Choroid plexus epithelial cell (primary cell): ENCODE measurements at places on chromosomes 2 and 18.

GRCh38 chr2:102841107-102841840, 79.4 kb downstream of the TMEM182 start:
- peak; percentile 78 for DNase-seq

DNA sequence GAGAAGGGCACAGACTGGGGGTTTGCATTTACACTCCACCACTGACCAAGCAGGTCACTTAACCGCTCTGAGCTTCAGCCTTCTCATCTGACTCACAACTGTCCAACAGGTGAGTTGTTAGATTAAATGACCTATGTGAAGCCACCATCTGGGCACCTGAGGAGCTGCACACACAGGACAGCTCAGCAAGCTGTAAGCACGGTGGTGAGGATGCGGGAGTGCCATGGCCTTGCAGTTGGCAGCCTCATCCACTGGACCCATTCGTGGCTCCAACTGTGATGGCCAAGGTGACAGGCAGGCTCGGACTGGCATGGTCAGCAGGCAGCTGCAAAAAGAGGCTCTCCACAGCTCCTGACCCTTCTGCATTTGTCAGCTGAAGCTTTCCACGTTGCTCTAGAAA, 23.3 kb upstream of the AMMECR1L start:
- no peak for DNase-seq

DNA sequence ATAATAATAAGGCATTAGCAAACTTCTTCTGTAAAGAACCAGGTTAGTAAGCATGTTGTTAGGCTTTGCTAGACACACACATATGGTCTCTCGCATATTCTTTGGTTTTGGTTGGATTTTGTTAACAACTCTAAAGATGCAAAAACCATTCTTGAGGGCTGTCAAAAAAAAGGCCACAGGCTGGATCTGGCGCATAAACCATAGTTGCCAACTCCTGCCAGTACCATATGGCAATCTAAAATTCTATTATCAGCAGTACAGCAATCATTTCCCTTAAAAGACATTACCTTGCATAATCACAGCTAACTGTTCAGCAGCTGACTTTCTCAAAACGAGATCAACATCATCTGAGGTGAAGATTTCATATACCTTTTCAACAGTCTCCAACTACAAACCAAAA, 63.5 kb downstream of the RTTN start:
- no peak for DNase-seq

DNA sequence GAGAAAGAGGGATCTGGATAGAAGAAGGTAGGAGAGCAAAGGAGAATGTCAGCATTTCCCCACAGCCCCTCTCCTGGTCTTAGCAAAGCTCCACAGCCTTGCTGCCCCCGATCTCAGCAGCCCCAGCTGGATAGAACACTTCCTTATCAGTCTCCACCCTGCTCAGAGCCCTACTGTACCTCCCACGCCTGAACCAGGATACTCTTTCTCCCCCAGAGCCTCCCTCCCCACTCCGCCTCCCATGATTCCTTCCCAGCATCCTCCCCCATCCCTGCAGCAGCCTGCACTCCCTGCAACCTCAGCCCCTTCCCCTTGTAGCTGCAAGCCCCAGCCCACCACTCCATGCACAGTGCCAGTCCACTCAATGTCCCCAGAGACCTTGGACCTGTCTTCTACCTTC, 25.8 kb downstream of the PLB1 start:
- DNase-seq: no peak

GRCh38 chr2:196725882-196726281, 73.6 kb downstream of the GTF3C3 start:
- no peak for DNase-seq

DNA sequence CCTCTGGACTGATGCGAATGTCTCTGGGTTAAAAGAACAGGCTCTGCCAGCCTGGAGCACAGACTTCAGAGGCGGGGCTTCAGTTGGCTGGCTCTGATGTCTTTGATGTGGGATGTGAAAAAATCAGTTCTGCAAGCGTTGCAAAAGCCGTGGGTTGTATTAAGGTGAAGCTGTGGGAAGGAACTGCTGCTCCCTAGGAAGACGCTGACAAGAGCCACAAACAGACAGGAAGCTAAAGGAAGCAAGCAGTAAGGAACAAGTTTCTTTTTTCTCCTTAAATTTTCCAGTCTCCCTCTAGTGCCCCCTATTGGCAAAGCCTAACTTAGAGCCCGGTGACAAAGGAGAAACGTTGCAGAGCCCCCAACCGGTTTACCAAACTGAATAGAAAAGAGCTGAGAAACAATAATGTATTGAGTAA, 239.0 kb downstream of the CCDC178 start:
- peak; percentile 64 for DNase-seq

DNA sequence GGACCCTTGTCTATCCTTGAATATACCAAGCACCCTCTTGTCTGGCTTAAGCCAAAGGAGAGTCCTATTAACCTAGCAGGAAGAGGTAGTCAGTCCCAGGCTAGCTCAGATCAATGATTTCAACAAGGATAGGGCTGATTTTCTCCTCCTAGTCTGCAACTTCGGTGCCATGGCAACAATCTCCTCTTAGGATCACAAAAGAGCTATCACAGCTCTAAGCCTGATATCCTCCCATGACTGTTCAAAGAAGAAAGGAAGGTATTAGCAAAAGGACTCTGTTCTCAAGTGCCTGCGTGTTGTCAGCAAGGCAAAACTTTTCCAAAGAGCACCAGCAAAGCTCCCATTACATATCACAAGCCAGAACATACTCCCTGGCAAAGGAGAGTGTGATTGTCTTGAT, 58.7 kb upstream of the DDX18 start:
- DNase-seq: no peak

- DNase-seq: peak; percentile 21
Measured at GRCh38 chr2:119315241-119315925, 51.3 kb downstream of the C2orf76 start.

- DNase-seq: peak; percentile 52
Measured at GRCh38 chr18:37322492-37323035, 243.0 kb downstream of the CELF4 start.

GRCh38 chr18:58065956-58066355, 21.9 kb downstream of the NEDD4L start:
- DNase-seq: no peak

DNA sequence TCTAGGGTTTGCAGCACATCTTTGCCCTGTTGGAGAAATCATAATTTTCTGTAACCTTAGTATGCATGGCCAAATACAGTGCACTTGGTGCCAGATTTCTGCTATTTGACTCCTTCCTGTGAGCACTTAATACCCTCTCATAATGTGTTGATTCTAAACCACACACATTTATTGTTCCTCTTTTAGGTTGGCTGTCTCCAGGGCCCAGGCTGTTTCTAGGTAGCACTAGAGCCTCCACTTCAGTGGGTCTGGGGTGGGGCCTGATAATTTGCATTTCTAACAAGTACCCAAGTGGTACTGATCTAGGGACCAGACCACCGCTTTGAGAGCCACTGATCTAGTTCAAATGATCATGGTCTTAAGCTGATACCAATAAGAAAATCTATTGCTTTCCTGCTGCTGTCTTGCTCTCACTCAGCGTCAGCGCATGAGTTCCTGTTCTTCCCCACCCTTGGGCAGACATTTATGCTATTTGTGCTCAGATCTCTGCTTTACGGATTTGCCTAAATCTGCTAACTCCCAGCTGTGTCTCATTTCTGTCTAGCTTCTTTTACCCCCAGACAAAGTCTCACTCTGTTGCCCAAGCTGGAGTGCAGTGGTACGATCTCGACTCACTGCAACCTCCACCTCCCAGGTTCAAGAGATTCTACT, 7.4 kb downstream of the PTRHD1 start:
- DNase-seq: no peak

GRCh38 chr2:98894331-98895000, 41.6 kb downstream of the CRACDL start:
- no peak for DNase-seq

- DNase-seq: peak; percentile 86
Measured at GRCh38 chr18:21117409-21118131, 6.0 kb upstream of the ROCK1 start.

GRCh38 chr18:65352186-65352585, 398.6 kb upstream of the CDH7 start:
- no peak for DNase-seq

GRCh38 chr2:96320728-96321622, 4.1 kb upstream of the ITPRIPL1 start:
- DNase-seq: no peak

DNA sequence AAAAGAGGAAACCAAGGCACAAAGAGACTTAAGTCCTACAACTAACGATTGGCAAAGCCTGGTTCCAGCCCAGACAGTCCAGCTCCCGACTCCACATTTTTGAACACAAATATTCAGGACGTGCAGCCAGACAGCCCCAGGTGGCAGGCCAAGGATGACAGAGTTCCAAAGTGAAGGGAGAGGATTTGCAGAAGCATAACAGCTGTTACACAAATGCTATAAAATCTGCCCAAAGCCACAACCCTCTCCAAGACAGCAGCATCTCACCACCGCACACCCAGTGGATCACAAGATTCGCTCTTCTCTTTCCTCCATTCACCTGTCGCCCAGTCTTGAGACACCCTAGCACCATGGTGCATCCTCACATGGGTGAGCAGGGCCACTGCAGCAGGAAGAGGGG, 227.1 kb upstream of the ID2 start:
- DNase-seq: no peak

GRCh38 chr2:78417355-78417754, 608.1 kb upstream of the REG3G start:
- no peak for DNase-seq

GRCh38 chr2:81437456-81438000, 1133.0 kb upstream of the LRRTM1 start:
- DNase-seq: no peak

- peak; percentile 99 for DNase-seq
Measured at GRCh38 chr2:41933585-41934320, 114.1 kb upstream of the PKDCC start.

DNA sequence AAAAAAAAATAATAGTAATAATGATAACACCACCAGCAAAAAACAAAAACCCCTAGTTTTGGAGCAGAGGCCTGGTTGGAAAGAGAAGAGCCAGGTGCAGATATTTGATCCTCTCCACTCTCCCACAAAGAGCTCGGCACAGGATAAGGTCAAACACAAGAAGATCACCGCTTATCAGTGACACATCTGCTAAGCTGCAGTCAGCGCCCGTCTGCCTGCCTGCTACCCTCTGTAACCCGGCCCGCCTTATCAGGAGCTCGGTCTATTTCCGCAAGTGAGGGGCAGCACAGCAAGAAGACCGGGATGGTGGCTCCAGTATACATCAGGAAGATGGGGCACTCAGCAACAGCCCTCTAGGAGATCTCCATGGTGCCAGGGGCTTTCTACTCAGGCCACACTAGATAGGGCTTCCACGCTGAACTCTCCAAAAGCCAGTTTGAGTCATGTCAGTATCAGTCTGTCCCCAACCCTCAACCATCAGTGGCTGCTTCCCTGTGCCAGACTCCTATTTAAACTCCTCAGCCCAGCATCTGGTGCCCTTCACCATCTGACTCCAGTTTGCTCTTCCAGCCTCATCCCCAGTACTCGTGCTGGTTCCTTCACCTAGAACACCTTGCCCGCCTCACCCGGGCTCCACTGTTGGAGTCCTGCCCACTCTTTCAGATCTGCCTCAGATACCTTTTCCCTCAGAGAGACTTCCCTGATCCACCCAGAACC, 67.3 kb upstream of the PPP1CB start:
- DNase-seq: no peak

DNA sequence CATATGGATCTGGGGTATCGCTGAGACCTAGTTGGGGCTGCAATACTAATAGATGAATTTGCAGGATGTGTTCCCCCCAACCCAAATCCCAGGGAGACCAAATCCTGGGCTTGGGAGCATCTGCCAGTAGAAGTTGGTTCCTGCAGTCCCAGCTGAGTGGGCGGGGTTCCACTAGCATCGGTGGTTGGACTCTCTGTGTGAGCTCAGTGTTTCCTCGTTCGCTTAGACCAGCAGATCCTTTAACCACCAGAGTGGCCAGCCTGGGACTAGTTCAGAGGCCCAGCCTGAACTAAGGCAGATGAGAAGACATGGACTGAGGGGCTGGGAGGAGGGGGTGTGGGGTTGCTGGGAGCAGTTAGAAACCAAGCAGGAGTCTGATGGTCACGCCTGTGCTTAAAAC, 40.7 kb downstream of the PCARE start:
- DNase-seq: no peak

GRCh38 chr18:33914399-33914798, 310.3 kb downstream of the NOL4 start:
- DNase-seq: no peak

GRCh38 chr2:38147333-38148121, 71.6 kb upstream of the CYP1B1 start:
- DNase-seq: peak; percentile 85

DNA sequence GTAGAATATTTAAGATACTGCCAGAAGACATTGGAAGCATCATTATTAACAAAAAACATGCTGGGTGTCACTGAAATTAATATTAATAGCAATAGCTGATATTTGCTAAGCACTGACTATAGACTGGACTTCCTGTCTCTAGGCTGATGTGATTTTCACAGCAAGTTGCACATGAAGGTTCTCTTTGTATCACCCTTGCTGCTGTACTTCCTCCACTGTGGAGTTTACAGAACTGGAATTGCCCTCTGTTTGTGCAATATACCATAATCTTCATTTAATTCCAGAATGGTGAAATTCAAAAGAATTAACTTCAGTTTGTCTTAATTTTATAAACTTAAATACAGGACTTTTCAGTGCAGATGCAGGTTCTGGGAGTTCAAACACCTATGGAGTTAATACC, 585.1 kb downstream of the RNF144A start:
- no peak for DNase-seq

GRCh38 chr18:49898421-49898820, 85.1 kb upstream of the ACAA2 start:
- DNase-seq: peak; percentile 88

GRCh38 chr2:52082646-52083045, 1050.7 kb upstream of the NRXN1 start:
- no peak for DNase-seq

DNA sequence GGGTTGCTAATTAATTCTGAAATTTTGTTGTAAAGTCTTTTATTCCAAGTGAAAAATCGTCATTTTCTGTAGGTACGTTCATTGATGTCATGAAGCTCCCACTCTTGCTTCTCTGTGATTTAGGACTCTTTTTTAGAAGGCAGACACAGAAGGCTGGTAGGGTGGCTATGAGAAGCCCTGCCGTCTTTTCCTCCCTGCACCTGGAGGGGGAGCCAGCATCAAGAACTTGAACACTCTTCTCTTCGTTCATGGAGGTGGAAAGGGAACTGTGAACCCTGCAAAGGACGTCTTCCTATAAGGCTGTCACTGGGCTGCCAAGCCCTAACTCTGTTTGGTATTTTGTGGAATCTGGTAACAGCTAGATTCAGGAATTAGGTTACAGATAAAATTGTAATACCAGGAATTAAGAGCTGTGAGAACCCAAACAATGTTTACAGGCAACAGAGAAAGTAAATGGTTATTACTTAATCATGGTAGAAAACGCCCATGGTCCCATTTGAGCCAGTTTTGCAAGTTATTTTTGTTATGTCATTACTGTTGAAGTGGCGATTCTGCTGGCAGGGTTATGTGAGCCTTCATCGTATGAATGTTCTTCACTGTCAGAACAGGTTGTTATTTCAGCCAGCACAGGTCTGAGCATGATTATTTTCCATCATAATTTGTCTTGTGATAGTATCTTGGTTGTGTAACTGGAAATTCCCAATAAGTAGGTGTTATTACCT, 112.2 kb downstream of the OSBPL6 start:
- DNase-seq: peak; percentile 68

GRCh38 chr18:10213526-10213925, 240.9 kb upstream of the APCDD1 start:
- DNase-seq: peak; percentile 64
